ENCODE measurements at places on chromosomes 1 and 21. TPM values are rescaled to one million over a fixed set of nuclear protein-coding genes. Genes with fewer than 3 reads are reported as not detected.

Gene NGF
- total RNA-seq, result not detected

DNA sequence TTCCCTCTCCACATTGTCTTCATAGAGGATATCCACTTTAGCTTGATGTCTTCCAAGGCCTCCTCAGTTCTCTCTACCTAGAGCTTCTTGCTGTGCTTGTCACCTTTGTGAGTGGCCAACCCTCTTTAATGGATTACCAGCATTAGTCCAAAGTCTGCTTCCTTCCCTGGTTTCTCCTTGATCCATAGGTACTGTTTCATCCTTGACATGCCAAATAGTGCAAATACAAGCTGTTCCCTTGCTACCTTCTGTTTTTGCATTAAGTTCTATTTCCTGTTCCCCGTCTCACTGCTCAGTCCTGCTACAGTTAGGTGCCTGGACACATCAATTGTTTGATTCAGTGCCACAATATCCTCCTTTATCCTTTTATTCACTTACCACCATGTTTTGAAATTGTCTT, 19.2 kb downstream of the MAST2 start:
- DNase-seq, result no peak

DNA sequence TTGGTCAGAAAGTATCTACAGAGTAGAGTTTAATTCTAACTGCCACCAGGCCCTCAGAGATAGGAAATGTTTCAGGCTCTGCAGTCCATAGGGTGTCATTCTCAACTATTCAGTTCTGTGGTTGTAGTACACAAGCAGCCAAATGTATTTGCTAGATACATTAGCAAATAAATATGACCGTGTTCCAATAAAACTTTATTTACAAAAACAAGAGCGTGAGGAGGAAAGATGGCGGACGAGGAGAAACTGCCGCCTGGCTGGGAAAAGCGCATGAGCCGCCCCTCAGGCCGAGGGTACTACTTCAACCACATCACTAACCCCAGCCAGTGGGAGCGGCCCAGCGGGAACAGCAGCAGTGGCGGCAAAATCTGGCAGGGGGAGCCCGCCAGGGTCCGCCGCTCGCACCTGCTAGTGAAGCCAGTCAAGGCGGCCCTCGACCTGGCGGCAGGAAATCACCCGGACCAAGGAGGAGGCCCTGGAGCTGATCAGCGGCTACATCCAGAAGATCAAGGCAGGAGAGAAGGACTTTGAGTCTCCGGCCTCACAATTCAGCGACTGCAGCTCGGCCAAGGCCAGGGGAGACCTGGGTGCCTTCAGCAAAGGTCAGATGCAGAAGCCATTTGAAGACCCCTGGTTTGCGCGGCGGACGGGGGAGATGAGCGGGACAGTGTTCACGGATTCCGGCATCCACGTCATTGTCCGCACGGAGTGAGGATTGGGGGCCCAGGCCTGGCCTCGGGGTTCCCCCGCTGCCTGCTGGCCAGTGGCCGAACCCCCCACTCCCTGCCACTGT, 286.1 kb downstream of the LRRC40 start:
- DNase-seq, result no peak

DNA sequence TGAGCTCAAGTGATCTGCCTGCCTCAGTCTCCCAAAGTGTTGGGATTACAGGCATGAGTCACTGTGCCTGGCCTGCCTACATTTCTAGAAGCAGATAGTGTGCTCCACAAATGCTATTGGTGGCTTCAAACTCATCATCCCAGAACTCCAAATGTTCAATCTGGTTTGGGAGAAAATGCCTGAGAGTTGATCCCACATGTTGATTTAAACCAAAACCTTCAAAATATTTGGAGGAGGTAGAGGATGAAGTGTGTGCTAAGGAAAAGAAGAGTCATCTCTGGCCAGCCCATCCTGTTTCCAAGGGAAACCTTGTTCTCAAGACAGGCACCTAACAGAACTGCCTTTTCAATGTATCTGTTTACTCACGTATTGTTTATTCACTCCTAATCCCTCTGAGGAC, 55.4 kb upstream of the GRHL3 start:
- no peak for DNase-seq

DNA sequence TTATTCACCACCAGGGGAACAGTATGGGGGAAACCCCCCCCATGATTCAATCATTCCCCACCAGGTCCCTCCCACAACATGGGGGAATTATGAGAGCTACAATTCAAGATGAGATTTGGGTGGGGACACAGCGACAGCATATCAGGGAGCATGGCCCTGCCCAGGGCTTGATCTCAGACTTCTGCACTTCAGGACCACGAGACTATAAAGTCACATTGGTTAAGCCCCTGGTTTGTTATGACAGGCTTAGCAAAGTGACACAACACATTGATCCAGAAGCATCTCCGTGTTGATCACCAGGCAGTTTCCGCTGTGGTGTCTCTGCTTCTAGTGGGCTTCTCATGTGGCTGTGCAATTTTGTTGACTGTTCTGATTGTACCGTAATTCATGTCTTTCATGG, 312.7 kb upstream of the C1orf174 start:
- no peak for DNase-seq

DNA sequence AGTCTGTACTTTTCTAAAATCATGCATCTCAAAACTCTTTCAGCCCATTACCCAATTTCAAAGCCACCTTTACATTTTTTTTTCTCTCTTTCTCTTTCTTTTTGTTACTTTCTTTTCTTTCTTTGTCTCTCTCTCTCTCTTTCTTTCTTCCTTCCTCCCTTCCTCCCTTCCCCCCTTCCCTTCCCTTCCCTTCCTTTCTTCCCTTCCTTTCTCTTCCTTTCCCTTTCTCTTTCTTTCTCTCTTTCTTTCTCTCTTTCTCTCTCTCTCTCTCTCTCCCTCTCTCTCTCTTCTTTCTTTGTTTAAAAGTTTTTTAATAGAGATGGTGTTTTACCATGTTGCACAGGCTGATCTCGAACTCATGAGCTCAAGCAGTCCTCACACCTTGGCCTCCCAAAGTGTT, 11.5 kb downstream of the ZMYM4 start:
- no peak for DNase-seq

Gene SHISA4
- total RNA-seq, result 0.83 TPM

DNA sequence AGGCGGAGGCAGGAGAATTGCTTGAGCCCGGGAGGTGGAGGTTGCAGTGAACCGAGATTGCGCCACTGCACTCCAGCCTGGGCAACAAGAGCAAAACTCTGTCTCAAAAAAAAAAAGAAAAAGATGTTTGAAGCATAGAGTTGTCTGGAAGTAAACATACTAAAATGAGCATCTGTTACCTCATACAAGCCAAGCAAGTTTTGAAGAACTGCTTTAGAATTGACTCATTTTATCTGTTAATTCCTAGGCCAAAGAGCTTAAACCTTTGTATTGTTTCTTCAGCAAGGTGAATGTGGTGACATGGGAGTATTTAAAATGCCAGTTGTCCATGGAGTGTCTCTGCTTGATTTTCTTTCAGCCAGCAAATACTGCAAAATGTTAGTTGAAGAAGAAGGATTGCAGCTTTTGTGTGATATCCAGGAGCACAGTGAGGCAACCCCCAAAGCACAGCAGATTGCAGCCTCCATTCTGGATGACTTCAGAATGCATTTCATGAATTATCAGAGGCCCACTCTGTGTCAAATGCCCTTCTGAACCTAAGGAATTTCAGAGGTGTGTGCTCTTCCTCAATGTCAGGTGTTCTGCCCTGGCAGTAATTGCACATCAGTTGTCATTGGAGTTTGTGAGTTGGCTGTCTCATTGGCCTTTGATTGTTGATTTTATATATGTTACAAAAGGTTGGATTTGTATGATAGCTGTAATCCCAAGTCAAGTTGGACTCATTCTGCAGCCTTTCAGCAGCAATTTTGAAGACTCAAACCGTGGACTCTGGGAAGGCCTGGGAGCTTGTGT, 28.9 kb downstream of the ECHDC2 start:
- no peak for DNase-seq

DNA sequence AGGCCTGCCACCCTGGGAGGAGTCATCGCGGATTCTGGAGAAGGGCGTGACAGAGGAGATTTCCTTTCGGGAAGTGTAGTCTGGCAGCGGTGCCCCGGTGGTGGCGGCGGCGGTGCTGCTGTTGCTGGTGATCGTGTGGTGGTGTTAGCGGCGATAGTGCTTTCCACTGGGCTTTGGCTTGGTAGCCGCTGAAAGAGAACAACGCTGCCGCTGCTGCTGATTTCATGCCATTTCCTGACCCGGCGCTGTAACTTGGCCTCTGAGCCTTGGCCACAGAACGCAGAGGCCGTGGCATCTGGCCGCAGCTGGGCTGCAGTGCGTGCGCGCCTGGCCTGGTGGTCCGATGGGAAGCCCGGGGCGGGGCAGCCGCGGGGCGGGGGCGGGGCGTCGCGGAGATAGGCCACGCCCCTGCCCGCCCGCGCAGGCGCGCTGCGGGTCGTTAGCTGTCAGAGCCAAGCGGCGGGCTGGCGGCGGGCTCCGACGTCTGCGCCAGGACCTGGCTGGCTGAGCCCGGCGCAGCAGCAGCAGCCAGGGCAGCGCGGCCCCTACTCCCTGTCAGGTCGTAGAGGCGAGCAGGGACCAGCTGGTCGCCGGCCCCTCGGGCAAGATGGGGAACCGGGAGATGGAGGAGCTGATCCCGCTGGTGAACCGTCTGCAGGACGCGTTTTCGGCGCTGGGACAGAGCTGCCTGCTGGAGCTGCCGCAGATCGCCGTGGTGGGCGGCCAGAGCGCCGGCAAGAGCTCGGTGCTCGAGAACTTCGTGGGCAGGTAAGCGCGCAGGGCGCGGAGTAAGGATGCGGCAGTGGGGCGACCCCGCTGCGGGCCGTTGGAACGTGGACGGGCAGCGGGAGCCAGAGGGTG, at the start of gene DNM3:
DNM3 (plus strand) TSS at position 449 of the 861 bp plus-strand sequence; CDS start at position 608, 159 bp downstream.
- peak; percentile 69 for DNase-seq

- peak; percentile 36 for DNase-seq
These were observed at the start of gene RGL1 for GRCh38 chr1:183804916-183805841. TSS of gene RGL1 (plus strand) at chr1:183805120. CDS start at chr1:183805298, 178 bp downstream.

GRCh38 chr1:25618433-25618808, 1.8 kb downstream of the MAN1C1 start:
- DNase-seq, result no peak

GRCh38 chr1:19730793-19731192, 66.1 kb downstream of the HTR6 start:
- DNase-seq, result no peak

- peak; percentile 78 for DNase-seq
These were observed 4.2 kb downstream of the TFAP2E start for GRCh38 chr1:35577071-35577998.

Gene FCGR3A
- total RNA-seq, result not detected

DNA sequence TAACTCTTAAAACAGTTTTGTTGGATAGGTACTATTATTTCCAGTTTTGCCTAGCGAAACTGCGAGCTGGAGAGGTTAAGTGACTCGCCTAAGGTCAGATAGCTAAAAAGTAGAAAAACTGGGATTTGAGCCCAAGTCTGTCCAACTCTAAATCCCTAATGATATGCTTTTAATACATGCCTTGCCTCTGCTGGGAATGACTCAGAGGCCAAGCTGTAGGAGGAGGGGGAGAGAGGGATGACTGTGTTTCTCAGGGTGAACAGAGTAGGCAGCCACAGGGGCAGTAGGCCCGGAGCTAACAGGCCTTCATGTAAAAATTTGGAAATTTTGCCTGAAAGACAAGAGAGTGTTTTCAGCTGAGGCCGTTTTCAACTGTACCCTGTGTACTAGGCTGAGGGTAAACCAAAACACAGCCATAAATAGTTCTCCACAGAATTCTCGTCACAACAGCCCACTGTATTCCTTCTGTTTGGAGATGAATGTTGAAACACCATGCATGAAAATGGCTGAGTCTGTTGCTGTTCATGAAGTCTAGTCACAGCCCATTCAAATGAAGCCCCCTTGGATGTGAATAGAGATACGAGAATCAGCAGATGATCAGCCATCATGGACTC, 107.5 kb upstream of the HOOK1 start:
- no peak for DNase-seq

DNA sequence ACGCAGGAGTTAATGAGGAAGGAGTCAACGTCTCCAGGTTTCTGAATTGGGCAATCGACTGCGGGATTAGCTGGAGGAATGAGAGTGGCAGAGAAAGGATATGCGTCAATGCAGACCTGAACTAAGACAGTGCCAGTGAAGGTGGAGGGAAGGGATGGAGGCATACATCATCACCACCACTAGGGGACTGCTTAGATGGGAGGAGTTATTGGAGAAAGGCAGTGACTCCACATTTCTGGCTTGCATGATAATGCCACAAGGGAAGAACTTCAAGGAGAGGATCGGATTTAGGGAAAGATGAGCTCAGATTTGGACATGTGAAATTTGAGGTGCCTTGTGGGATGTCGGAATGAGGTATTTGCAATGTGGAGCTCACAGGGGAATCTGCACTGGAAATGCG, 17.5 kb downstream of the VASH2 start:
- no peak for DNase-seq

DNA sequence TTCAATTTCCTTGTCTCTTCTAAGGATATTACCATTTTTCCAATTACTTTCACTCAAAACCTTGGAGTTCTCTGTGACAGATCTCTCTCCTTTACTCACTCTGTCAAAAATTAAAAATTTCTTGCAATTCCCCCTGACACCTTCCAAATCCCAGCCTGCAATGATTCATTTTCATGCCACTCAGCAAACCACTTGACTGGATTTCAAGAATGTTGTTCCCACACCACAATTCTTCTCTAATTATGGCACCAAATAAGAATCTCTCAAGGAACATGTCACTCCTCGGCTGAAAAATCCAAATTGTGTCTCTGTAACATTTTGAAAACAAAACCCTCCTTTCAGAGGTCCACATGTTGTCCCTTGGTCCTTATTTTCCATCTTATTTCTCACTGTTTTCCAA, 438.9 kb upstream of the ZP4 start:
- no peak for DNase-seq

- DNase-seq, result no peak
These were observed 70.1 kb downstream of the PGM1 start for GRCh38 chr1:63663301-63663700.

Gene SPRR2F
- not detected for total RNA-seq

GRCh38 chr1:24857507-24858133, 72.5 kb downstream of the RUNX3 start:
- DNase-seq, result no peak

- no peak for DNase-seq
These were observed 14.0 kb downstream of the DCST2 start for GRCh38 chr1:155019377-155020245.

Gene PLA2G4A
- not detected for total RNA-seq

DNA sequence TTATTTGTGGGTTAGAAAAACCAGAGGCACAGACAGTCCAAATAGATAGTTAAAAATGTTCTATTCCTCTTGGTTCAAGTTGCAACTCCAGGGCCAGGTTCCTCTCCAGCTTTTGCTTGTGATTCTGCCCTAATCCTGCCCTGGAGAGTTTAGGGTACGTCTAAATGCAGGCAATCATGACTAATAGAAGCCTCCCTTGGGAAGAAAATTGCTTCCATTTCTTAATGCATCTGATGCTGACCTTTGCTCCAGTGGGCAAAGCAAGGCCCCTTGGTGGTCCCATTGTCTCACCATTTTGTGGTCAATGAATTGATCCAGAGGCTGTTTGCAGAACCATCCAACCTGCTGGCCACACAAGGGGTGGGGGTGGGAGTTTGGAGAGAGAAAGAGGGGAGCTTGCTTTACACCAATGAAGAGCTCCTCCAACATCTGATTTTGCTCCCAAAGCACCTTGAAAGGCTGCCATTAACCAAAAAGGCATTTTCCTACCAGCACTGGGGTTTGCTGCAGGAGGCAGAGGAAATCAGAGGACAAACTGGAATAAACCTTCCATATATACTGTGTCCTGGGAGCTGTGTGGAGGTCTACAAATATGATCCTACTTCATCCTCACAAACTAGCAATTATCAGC, 31.3 kb downstream of the C8B start:
- DNase-seq, result no peak

Gene ATP6V1G3
- not detected for total RNA-seq

Gene DOP1B
- 24.6 TPM for total RNA-seq
